ENCODE measurements at places on chromosomes 2 and 18.

- H3K36me3 ChIP-seq, result peaks cover 8% of the 10 kb centered on the region
- peaks cover 4% of the 10 kb centered on the region for H3K4me1 ChIP-seq
- H3K27ac ChIP-seq, result no peak overlapping the region
- no peak overlapping the region for H3K4me3 ChIP-seq
- no peak for DNase-seq
Observed at GRCh38 chr18:1253827-1254226, 349.2 kb downstream of the ADCYAP1 start.

DNA sequence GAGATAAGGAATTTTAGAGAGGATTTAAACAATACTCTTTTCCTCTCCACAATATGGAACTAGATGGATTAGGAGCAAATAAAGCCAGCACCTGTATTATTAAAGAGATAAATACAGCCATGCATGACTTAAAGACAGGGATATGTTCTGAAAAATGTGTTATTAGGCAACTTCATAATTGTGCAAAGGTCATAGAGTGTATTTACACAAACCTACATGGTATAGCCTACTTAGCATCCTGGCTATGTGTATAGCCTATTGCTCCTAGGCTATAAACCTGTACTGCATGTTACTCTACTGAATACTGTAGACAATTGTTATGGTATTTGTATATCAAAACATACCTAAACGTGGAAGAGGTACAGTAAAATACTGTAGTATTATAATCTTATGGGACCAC, 53.0 kb downstream of the PTRHD1 start:
- H3K4me1 ChIP-seq, result peaks cover 2% of the 10 kb centered on the region
- H3K27ac ChIP-seq, result no peak overlapping the region
- DNase-seq, result no peak
- H3K4me3 ChIP-seq, result no peak overlapping the region
- no peaks in the 10 kb centered on the region for H3K27me3 ChIP-seq
- H3K36me3 ChIP-seq, result peaks cover 10% of the 10 kb centered on the region

DNA sequence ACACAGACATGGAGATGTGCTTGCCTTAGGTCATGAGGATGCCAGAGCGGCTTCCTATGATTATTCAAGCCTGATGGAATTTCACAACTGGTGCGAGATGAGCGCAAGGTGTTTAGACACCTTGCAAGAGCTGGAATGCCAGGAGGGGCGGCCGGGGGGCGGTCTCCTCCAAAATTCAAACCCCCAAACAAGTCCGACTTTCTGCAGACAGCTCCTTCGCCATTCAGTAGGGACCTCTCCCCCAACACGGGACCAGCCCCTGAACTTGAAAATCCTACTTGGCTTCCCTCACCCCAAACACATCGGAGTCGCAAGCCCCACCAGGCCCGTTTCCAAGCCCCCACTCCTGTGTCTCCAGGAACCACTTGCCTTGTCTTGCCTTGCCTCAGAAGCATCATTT, 64.8 kb upstream of the ID2 start:
- H3K4me3 ChIP-seq, result no peak overlapping the region
- H3K4me1 ChIP-seq, result peaks cover 48% of the 10 kb centered on the region
- no peaks in the 10 kb centered on the region for H3K36me3 ChIP-seq
- no peak for DNase-seq

DNA sequence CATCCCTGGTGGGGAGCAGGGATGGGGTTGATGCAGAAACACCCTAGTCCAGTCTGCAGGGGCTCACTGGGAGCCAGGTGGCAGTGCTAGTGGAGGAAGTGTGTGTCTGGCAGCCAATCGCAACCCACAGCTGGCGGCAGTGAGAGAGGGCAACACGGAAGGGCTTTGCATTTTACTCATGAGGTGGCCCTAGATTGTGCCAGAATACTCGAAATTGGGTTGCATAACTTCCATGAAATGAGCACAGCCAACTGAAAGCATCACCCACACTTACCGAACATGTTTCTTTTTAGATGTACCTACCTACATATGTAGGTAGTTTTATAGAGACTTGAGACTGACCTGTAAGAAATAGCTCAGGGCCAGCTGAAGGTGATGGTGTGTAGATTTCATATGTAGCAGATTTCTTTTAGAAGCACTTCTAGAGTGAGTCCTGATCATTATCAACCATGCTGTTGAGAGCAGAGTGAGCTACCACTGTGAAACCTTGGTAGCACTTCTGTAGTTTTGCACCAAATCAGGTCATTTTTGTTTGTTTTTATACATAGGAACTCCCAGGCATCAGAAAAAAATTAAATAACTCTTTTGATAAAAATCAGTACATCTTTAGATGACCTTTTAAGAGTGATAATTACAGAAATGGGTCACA, 13.0 kb downstream of the IL18R1 start:
- no peak for DNase-seq
- no peaks in the 10 kb centered on the region for H3K4me1 ChIP-seq
- no peak overlapping the region for H3K4me3 ChIP-seq

DNA sequence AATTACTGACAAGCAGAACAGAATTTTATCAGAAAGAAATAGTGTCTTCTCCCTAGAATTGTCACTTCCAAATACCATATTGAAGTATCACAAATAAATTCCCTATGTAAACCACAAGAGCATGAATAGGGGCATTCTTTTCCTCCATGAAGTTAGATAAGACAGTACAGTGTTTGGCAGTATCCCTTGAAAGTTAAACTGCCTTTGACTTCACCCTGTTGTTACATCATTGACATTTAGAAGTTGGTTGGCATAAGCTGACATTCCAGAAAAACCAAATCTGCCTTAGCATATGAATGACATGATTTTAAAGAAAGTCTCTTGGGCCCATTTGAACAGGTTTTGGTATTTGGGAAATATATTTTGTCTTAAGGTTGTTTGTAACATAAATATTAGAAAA, 50.2 kb upstream of the OSR1 start:
- H3K36me3 ChIP-seq, result no peaks in the 10 kb centered on the region
- no peak for DNase-seq

GRCh38 chr18:2625217-2625616, 30.3 kb upstream of the SMCHD1 start:
- no peaks in the 10 kb centered on the region for H3K4me1 ChIP-seq
- no peak overlapping the region for H3K4me3 ChIP-seq
- no peak overlapping the region for H3K27ac ChIP-seq
- no peaks in the 10 kb centered on the region for H3K36me3 ChIP-seq

DNA sequence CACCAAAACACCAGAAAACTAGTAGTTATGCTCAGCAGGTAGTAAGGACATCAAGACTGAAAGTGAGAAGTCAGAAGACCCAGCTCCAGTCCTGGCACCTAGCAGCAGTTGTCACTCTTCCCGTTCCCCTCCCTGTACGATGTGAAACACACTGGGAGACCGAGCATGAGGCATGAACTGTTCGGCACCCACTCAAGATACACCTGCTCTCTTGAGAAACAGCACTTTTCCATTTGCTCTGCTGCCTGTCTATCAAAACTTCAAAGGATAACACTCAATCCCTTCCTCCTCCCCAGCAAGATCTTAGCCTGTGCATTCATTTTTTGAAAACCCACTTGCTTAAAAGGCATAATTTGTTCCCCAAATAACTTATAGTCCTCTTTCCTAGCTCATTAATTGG, 123.9 kb downstream of the PLEKHM3 start:
- DNase-seq, result no peak
- H3K4me3 ChIP-seq, result no peak overlapping the region
- H3K27me3 ChIP-seq, result no peaks in the 10 kb centered on the region
- H3K4me1 ChIP-seq, result peaks cover 3% of the 10 kb centered on the region
- H3K27ac ChIP-seq, result no peak overlapping the region

- peaks cover 4% of the 10 kb centered on the region for H3K4me1 ChIP-seq
- H3K4me3 ChIP-seq, result no peak overlapping the region
- H3K27me3 ChIP-seq, result no peaks in the 10 kb centered on the region
- peaks cover 1% of the 10 kb centered on the region for H3K36me3 ChIP-seq
- no peak for DNase-seq
Observed at GRCh38 chr2:197128126-197128525, 182.5 kb downstream of the ANKRD44 start.

DNA sequence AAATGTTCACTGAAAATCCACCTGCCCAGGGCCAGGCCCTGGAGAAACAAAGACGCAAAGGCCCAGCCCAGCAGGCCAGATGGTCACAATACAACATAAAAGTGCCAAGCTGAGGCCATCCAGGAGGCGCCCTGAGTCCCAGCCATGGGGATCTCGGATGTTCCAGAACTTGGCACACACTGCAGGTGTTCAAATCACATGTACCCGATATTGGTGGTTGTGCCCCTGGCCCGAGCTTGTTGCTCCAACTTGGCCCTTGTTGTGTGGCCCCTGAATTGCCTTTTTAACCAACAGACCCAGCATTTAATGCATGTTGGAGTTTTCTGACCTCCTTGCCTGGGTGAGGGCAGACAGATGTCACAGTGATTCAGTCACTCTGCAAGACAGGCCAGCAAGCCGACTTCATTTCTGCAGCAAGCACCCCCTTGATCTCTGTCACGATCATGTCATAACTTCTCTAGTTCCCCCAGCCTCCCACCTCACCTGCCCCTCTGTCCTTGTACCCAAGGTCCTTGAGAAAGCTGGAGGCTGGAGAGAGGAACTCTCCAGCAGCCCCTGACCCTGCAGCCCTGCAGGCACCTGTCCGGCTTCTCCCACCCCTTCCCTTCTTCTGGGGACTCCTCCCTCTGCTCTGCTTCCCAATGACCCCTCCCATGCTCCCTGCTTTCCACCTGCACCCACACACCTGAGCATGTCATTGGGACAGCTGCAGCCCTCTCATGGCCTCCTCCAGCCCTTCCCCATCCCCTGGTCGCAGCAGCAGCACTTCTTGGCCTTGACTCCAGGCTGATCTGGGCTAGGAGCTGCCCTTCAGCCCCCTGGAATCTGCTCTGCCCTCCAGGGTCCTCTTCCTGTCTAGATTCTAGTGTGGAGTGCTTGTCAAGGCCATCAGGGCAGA, 9.1 kb downstream of the NGEF start:
- no peaks in the 10 kb centered on the region for H3K4me1 ChIP-seq
- no peak overlapping the region for H3K4me3 ChIP-seq
- DNase-seq, result peak; percentile 33
- peaks cover 4% of the 10 kb centered on the region for H3K27me3 ChIP-seq
- H3K27ac ChIP-seq, result no peak overlapping the region
- no peaks in the 10 kb centered on the region for H3K36me3 ChIP-seq

DNA sequence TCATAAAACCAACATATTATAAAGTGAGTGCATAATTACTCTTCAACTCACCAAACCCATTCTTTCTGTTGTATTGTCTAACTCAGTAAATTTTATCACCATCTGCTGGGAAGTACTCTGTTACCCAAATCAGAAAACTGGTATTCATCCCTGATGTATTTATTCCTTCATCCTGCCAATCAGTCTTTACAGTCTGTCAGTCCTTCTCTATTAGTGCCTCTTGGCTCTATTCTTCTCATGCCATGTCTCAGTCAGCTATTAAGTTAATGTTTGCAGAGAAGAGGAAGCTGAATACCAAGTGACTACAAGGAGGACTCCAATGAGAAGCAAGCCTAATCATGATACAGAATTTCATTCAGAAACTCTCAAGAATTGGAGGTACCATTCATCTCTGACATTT, 631.2 kb downstream of the CPS1 start:
- H3K4me3 ChIP-seq, result no peak overlapping the region
- no peak for DNase-seq
- H3K4me1 ChIP-seq, result peaks cover 14% of the 10 kb centered on the region

DNA sequence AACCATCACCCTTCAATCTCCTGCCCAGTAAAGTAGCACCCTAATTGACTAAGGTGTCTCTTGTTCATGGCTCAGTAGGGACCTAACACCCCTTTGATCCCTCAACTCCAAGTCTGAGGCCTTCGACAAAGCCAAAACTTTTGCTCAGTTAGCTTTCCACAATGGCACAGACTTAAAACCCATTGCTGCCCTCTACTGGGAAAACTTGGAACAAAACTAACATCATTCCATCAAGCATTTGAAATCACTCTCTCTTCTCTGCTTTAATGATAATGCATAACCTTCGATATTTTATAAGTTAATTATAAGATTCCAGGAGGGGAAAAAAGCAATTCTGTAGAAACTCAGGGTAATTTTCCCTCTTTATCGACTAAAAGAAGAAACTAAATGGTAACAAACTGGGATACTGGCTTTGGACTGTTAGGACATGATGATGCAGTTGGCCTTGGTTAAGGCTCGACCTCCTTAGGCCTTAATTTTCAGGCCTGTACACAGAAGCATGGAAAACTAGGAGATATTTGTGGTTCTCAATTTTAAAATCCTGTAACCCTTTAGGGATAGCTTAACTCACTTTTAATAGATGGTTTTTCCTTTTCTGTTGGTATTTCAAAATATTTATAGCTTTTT, 127.8 kb downstream of the STK39 start:
- no peak for DNase-seq
- H3K4me1 ChIP-seq, result no peaks in the 10 kb centered on the region
- H3K27me3 ChIP-seq, result no peaks in the 10 kb centered on the region
- H3K4me3 ChIP-seq, result no peak overlapping the region
- H3K27ac ChIP-seq, result no peak overlapping the region
- H3K36me3 ChIP-seq, result peaks cover 5% of the 10 kb centered on the region

DNA sequence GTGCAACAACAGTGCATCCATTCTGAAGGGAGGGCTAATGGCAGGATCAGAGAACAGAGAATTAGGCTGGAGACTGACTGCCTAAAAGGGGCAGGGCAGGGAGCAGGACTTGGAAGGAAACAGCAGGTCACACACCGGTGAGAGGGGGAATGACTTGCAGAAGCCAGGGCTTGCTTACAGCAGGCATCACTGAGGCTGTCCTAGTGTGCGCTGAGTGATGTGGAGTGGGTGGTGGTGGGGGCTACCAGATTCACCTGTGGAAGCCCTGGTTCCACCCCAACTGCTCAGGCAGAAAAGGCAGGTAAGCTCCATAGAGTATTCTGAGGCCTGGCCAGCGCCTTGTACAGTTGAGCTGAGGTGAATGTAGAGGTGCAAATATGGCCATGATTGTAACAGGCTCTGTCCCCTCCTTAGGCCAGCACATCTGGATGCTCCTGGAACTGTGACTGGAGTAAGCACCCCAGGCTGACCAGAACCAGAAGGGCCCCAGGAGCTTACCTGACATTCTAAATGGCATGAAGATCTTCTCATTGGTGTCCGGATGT, 49.4 kb downstream of the SFXN5 start:
- H3K27ac ChIP-seq, result no peak overlapping the region
- no peak overlapping the region for H3K4me3 ChIP-seq
- H3K27me3 ChIP-seq, result no peaks in the 10 kb centered on the region
- peaks cover 10% of the 10 kb centered on the region for H3K36me3 ChIP-seq
- no peak for DNase-seq

GRCh38 chr18:62165583-62165982, 21.3 kb downstream of the PIGN start:
- H3K4me3 ChIP-seq, result no peak overlapping the region
- H3K27ac ChIP-seq, result no peak overlapping the region
- DNase-seq, result no peak
- H3K4me1 ChIP-seq, result peaks cover 4% of the 10 kb centered on the region

DNA sequence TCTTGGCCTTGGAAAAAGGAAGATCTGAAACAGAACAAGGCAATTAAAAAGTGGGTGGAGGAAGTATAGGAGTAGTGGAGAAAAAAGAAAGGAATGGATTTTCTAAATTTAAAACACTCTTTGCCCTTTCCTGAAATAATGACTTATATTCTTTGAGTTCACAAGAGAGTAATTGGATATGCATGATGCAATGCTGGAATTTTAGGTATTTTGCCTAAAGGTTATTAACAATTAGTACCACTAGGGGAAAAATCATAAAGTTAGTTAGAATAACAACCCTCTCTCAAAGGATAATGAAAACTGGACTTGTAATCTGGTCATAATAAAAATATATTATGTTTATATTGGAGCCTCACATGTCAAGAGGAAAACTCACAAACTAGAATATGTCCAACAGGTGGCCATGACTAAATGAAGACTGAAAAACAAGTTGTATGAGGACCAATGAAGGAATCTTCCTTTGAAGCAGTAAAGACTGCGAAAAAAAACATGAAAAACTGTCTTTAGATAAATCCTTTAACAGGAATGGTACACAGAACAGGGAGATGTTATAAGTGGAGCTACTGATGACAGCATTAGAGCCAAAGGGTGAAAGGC, 281.8 kb downstream of the NCKAP5 start:
- no peak for DNase-seq
- no peaks in the 10 kb centered on the region for H3K36me3 ChIP-seq
- peaks cover 21% of the 10 kb centered on the region for H3K4me1 ChIP-seq
- H3K4me3 ChIP-seq, result no peak overlapping the region
- peaks cover 9% of the 10 kb centered on the region for H3K27me3 ChIP-seq

Measured in mesothelial cell of epicardium (in vitro differentiated cells).